ENCODE measurements at places on chromosomes 4 and X.

DNA sequence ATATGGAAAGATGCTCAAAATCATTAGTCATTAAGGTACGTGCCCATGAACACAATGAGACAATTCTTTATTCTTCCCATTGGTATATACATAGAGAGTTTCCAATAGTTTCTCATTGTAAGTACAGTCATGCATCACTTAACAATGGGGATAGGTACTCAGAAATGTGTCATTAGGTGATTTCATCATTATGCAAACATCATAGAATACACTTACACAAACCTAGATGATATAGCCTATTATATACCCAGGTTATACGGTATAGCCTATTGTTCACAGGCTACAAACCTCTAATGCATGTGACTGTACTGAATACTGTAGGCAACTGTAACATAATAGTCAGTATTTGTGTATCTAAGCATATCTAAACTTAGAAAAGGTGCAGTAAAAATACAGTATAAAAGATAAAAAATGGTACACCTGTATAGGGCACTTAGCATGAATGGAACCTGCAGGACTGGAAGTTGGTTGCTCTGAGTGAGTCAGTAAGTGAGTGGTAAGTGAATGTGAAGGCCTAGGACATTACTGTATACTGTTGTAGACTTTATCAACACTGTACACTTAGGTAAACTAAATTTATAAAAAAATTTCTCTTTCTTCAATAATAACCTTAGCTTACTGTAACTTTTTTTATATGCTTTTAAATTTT, 49.6 kb downstream of the KLHL13 start:
- DNase-seq = no peak

DNA sequence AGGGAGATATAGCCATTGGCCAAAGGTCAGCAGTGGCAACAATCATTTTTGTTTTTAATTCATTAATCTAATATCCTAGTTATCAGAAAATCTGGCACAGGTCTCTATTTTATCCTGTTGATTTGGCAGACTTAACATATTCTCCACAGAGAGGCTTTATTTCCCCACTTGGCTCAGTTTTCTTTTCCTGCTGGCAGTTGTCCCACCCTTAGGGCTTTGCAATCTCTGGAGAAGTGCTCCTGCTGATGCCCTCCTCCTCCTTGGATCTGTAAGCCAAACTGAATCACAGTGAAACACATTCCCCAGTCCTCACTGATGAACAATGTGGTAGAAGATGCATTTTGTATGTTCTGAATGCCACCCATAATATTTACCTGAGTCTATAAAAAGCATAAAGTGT, 889.7 kb downstream of the PDHA2 start:
- no peak for DNase-seq

GRCh38 chr4:176335421-176335820, 15.7 kb downstream of the SPCS3 start:
- DNase-seq = no peak

GRCh38 chrX:44060221-44060620, 87.0 kb upstream of the NDP start:
- no peak for DNase-seq

GRCh38 chrX:32408389-32408788, 803.0 kb downstream of the DMD start:
- DNase-seq = no peak

DNA sequence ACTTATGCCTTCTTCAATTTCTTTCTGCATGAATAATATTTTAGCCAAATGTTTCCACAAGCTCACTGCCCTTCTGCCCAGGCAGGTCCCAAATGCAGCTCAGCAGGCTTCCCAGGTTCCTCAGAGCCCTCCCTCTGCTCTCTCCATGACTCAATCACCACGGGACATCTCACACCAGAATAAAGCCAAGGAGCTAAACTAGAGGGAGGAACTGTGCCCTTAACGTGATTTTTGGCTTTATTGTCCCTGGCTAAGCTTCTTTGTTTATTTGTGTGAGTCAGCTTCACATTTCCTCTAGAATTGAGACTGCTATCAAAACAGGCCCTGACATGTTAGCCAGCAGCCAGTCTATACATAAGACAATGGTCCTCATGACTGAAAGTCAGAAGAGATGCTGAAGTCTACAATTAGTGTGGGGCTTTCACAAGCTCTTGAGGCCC, 186.4 kb upstream of the GALNT7 start:
- DNase-seq = no peak

- no peak for DNase-seq
These were observed 9.1 kb upstream of the UBA1 start for GRCh38 chrX:47184486-47184885.

DNA sequence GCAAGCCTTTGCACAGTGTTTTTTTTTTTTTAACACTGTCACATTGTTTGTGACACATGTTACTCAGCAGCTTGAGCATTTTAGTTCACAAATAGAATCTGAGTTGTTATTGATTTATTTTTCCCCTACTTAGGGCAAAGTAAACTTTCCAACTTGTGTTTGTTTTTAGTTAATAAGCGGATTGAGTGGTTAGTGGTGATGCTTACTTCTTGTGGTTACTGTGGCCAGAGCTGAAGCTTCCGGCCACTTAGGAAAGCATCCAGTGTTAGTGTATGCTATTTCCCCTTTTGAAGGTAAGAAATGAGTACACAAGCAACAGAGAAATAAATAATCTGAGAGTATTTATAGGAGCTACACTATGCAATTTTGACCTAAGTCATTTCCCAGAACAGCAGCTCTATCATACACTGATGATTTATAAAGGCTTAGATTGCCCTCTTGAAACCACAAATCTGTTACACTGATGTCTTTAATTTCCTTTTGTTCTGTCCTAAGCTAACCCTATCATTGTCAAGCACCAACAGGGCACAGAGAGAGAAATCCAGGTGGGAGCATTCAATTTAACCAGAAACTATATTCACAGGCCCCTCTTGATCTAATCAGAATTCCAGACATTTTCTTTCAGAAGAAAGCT, 2464.6 kb downstream of the PCDH7 start:
- DNase-seq = no peak

DNA sequence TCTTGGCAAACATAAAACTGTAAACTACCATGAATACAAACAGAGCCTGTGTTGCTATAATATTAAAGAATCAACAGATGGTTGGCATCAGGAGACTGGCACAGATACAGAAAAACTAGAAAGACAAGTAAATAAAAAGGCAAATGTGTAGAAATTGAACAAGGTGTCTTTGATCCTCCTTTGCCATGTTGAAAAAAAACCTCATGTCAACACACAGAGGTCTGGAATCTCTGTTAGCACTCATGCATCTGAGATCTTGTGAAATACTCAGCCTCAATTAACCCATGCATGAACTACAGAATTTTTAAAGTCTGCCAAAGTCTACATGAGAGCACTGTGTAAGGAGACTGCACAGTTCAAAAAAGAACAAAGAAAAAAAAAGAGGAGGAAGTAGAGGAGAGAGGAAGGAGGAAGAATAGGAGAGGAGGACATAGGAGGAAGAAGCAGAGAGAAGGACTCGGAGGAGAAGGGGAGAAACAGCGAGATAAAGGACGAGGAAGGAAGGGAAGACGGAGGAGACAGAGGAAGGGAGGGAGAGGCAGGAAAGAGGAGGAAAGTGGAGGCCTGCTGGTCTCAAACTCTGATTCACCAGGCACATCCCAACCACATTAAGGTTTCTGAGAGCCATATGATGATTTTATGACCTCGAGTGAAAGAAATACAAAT, 52.8 kb downstream of the PRDM5 start:
- DNase-seq = no peak

DNA sequence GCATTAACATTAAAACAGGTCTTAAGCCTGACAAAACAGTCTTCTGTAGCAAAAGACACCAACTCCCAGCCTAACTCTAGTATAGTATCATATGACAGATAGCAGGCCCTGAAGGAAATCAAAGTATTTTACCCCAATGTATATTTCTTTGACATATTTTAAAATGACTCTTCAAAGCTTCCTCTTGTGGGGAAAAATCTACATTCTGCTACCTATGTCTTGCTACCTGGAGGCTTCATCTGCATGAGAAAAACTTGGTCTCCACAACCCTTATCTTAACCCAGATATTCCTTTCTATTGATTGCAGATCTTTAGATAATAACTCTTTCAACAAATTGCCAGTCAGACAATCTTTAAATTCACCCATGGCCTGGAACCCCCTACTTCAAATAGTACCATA, 1620.4 kb downstream of the PCDH7 start:
- no peak for DNase-seq

DNA sequence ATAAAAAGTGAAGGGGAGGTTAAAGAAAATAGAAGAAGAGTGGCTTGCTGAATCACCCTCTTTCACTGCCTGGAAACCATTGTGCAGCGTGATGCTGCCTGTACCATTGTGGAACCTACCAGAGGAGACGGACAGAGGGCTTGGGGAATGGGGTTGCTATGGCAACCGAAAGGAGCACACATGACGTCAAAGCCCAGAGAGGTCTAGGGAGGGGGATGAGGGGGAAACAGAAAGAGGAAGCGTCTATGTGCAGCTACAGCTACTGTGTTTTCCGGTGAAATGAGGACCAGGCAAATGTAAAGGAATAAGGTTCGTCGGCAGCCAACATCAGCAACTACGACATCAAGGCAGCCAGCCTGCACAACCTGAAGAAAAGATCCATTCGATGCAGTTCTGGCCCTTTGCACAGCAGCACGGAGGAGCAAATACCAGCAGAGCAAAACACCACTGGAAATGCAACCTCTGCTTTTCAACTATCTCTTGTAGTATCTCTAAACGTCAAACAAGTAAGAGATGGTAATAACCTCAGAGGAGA, at the start of gene MAPK10:
TSS of gene MAPK10 (minus strand) at position 110 of the 535 bp plus-strand sequence.
- peak; percentile 45 for DNase-seq

DNA sequence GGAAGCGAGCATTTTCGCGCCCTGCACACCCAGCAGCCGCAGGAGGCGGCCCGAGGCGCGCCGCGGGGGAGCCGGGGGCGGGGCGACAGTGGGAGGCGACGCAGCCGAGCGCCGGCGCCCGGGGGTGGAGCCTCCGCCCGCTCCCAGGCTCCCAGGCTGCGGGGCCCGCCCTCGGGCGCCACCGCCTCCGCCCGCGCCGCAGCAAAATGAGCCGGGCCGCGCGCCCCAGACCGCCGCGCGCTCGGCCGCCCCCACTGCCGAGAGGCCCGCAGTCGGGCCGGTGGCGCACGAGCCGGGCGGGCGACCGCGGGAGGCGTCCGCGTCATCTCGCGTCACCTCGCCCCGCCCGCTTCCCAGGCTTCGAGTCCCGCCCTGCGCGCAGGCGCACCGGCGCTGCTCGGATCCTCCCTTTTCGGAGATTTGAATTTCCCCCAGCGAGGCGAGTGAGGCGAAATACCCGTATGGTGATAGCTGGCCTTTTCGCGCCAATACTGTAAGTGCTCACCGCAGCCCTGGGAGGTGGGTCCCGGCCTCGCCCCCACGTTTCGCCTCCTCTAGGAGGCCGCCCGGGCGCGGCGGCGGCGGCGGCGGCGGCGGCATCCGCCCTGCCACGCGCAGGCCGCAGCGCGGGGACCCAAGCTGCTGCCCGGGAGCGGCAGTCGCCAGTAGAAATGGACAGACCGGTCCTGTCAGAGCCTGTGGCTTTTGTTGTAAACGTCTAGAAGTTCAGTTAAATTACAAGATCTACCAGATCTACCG, at the start of gene TMEM187:
TSS of gene TMEM187 (plus strand) at position 387 of the 759 bp plus-strand sequence. CDS start 9,309 bp downstream, outside the sequence.
- DNase-seq = peak; percentile 55

DNA sequence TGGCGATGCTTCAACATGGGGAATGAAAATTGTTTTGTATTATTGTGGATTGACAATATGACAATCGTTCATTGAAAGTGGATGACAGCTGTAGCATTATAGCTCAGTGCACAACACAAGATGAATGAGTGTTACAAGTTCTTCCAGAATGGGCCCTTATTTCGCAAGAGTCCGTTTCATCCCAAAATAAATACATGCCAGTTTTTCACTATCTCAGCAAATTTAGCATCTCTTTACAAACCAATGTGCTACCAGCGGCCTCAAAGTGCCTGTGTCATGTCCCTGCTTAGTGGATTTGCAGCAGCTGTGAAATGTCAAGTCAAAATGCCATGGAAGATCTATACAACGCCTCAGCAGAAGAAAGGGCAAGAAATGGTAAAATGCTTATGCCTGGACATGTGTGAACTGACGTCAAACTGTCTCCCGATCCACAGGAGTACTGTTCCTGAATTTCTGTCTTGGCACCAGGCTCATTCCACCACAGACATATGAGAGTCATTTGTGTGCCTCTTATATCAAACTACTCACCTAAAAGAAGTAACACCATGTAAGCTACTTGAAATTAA, 109.6 kb downstream of the MAML3 start:
- DNase-seq = no peak

DNA sequence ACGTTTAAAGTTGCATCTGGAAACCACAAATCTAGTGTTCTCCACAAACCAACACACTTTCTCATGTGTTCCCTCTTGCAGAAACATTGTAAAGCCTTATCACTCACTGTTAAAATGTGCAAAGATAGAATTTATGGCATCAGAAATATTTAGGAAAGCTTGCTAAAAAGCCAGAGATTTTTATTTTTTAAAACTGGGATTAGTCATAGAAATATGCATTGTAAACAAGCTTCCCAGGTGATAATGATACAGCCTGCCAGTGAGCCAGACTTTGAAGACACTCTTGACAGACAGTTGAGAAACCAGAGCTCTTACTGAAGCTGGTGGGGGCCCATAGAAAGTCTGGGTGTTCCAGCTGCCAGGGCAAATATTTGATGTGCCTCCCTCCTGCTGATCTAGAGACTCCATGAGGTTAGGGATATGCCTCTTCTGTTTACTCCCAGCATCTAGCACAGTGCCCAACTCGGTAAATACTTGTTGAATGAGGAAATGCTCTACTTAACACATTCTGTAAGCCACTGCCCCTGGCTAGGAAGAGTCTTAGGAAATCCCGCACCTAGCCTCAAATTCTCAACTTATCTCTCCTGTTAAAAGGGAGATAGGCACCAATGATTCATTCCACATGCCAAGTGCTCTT, 179.0 kb upstream of the RASGEF1B start:
- DNase-seq = no peak
